ENCODE measurements at places on chromosomes 13 and 19.

- DNase-seq: no peak
Observed at GRCh38 chr19:54739587-54740497, 1.5 kb downstream of the KIR2DL3 start.

DNA sequence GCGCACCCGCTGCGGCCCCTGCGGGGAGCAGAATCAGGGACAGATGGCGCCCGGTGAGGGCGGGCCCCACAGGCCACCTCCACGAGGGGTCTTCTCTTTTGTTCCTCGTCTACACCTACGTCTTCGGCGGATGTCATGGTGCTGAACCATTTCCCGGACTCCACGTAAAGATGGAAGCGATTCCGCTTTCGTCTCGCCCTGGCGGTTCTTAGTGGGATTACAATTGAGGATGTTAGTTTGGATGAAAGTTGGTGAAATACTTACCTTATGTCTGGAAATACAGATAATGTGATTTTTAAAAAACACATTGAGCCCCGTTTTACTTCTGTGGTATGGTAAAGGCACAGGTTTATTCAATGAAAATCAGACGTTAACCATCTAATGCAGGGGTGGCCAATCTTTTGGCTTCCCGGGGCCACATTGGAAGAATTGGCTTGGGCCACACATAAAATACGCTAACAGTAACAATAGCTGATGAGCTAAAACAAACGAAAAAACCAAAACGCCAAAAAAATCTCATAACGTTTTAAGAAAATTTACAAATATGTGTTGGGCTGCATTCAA, 1.4 kb upstream of the ZMYM5 start:
- peak; percentile 72 for DNase-seq

GRCh38 chr13:43074824-43075510, 51.6 kb downstream of the DNAJC15 start:
- DNase-seq: no peak

- DNase-seq: no peak
Observed at GRCh38 chr13:92671821-92672220, 554.8 kb upstream of the GPC6 start.

Data from T-helper 1 cell (primary cell).